Fibroblast of gingiva (primary cell): ENCODE measurements at places on chromosomes 1 and 21.

DNA sequence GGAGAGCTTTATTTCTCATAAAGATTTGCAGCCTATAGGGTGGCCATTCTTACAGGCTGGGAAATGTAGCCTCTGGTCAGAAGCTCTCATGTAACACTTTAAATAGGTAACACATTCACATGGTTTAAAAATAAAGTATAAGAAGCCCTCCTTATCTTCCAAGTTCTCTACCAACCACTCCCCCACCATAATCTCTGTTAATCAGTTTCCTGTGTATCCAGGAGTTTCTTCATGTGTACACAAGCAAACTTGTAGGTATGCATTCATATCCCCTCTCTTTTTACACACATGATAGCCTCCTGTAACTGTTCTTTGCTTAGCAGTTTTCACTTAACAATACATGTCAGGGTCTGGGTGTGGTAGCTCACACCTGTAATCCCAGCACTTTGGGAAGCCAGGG lies 4.9 kb upstream of the STMN1 start:
- no peak for DNase-seq

DNA sequence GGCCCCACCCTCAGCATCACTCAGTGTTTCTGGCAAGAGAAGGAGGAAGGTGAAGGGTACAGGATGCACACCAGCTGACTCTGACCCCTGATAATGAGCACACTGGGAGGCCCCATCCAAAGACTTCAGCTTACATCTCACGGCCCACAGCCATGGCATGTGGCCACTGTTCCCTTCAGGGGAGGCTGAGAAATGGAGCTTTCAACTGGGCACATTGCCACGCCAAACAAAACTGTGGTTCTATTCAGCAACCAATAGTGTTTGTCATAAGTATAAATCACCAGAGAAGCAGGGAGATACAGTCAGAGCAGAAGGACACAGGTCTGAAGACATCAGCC lies 12.7 kb upstream of the TRAF3IP3 start:
- DNase-seq, result peak; percentile 73

GRCh38 chr1:59568158-59568935 lies 246.4 kb upstream of the HOOK1 start:
- peak; percentile 9 for DNase-seq

DNA sequence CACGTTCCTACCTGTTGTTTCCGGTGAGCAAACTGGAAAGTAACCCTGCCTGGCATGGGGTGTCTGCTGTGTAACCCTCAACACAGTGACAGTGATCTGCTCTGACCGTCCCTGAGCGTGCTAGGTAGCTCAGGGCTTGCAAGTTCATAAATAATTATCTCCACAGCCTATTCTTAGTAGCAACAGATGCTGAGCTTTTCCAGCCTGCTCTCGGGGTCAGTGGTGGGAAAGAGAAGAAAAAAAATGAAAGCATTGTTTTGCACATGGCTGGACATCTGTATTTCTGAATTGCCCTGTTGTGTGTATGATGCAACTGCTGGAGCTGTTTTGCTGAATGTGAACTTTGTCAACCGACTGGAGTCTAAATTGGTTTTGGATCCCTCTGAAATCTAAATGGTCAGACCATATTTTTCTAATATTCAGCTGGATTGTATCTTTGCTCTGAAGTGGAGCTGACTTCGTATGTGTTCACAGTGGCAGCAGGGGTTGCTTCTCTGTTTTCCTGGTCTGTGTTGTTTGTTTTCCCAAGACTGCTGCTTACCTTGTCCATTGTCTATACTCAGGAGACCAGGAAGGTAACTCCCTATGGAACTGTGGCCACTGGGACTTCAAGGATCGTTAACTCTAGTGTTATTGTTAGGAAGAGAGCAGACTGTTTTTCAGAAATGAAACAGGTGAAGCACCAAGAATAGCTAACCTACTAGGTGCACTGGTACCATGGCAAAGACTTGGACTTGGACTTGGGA lies 27.0 kb downstream of the TGFB2 start:
- DNase-seq, result peak; percentile 84

GRCh38 chr1:183622013-183622412 lies 13.6 kb downstream of the ARPC5 start:
- DNase-seq, result no peak

DNA sequence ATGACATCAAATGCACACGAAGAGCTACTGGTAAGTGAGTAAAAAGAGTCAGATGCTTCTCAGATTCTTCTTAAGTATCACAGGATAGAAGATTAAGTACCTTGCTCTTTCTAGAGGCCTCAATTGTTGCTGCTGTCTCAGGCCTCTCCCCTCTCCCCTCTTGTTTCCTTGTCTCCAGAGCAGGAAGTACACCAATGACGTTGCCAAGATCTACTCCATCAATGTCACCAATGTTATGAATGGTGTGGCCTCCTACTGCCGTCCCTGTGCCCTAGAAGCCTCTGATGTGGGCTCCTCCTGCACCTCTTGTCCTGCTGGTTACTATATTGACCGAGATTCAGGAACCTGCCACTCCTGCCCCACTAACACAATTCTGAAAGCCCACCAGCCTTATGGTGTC lies 21.3 kb upstream of the SARS1 start:
- no peak for DNase-seq

GRCh38 chr1:227929751-227930472 lies 17.8 kb downstream of the WNT9A start:
- DNase-seq, result no peak

GRCh38 chr21:36419996-36420395 lies 34.8 kb downstream of the CHAF1B start:
- DNase-seq, result peak; percentile 83

- DNase-seq, result no peak
These were observed 5.3 kb downstream of the IGSF9 start for GRCh38 chr1:159940006-159940620.

DNA sequence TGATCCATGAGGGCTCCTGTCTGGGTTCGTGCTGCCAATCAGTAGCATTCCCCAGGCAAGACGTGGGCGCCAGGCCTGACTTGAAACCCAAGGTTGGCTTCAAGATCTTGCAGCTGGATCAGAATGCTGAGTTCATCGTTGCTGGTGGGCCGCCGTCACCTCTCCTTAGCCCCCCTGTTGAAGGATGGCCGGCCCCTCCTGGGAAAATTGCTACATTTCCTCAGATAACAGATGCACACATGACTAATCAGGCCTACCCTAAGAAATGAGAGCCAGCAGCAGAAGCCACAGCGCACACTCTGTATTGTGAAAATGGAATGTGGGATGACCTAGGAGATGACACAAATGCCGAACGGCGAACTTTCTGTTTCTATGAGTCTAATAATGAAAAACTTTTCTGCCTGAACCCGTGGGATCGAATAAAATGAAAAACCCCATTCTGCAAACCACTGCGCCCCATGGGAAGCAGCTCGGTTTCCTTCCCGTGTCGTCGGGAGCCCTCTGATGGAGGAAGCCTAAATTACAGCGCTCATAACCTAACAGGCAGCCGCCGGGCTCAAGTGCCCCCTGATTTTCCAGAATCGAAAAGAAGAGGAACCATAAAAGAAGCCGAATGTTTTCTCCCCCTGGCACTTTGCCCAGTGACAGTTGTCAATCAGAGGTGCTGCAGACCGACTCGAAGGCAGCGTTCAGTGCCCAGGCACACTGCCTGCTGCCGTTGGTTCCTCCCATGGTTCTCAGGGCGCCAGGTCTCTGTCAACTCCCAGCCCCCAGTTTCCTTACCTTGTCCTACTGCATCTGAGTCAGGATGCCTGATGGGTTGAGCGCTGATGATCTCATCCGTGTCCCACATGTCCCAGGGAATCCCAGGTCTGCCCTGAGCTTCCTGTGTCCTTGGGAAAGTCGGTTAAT lies 38.2 kb upstream of the H6PD start:
- peak; percentile 89 for DNase-seq

GRCh38 chr1:19448491-19449439 lies 36.6 kb downstream of the CAPZB start:
- peak; percentile 97 for DNase-seq

- DNase-seq, result no peak
These were observed 32.2 kb downstream of the BRWD1 start for GRCh38 chr21:39281207-39281606.

- DNase-seq, result peak; percentile 86
These were observed 158.8 kb upstream of the SGIP1 start for GRCh38 chr1:66375125-66375524.

GRCh38 chr1:37055631-37056030 lies 21.3 kb upstream of the GRIK3 start:
- DNase-seq, result no peak

DNA sequence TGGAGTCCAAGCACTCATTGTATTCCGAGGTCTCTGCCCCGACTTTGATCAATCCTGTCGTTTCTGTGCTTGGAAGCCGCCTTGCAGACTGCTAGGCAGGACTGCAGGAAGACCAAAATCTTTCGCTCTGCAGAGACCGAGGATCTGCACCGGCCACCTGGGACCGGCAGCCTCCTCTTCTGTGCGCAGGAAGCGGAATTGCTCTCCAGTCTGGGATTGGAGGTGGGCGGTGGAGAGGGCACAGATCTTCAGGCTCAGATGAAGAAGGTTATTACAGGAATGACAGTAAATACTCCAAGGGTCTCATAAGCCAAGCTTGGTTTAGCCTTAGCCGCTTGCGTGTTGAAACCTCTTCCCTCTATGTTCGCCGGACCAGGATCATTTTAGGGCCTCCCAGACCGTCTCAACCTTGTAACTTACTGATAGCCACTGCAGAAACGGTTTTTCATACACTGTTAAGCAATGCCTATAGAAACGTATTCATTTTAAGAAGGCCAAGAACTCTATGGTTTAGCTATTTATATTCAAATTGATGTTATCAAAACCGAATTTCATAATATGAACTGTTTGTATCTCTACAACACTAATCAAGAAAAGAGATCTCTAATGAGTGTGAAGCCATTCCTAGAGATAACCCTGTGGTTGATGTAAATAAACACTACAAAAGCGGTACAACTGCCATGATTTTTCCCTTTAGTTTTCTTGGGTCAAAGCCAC lies 1.1 kb downstream of the MIA3 start:
- DNase-seq, result peak; percentile 27

DNA sequence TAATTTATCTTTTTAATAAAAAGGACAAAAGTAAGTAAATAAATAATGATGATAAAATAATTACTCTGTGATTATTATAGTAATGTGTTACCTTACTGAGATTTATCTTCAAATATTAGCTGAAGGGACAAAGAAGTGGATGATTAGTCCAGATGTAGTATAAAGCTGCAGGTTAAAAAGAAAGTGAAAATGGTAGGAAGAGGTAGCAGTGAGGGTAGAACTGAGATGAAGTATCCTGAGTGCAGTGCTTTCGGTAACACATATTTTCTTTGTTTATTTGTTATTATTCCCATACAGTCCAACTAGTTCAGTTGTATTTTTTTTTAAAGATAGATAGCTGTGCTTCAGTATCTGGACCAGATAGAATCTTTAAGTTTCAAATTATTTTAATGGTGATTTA lies 1203.5 kb downstream of the NCAM2 start:
- DNase-seq, result no peak

- DNase-seq, result peak; percentile 70
These were observed 9.4 kb downstream of the MORN1 start for GRCh38 chr1:2381741-2382620.

DNA sequence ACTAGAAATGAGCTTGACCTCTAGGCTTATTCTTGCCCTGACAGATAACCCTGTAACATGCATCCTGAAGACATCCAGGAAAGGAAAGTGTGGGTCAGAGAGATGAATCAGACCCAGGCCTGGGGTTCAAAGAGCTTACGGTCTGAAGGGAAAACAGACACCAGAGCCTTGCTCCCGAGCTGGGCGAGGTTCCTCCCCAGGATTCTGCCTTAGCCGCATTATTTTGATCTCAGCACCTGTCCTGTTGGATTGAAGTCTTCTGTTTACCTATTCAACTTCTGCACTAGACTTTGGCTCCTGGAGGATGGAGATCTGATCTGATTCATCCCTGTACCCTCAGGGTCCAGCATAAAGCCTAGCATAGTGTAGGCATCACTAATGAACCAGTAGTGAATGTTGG lies 1.9 kb downstream of the CYP4B1 start:
- DNase-seq, result no peak

- peak; percentile 29 for DNase-seq
These were observed 55.3 kb upstream of the BOLA1 start for GRCh38 chr1:149844101-149844500.

GRCh38 chr21:14064296-14064645 lies 146.5 kb downstream of the LIPI start:
- no peak for DNase-seq

DNA sequence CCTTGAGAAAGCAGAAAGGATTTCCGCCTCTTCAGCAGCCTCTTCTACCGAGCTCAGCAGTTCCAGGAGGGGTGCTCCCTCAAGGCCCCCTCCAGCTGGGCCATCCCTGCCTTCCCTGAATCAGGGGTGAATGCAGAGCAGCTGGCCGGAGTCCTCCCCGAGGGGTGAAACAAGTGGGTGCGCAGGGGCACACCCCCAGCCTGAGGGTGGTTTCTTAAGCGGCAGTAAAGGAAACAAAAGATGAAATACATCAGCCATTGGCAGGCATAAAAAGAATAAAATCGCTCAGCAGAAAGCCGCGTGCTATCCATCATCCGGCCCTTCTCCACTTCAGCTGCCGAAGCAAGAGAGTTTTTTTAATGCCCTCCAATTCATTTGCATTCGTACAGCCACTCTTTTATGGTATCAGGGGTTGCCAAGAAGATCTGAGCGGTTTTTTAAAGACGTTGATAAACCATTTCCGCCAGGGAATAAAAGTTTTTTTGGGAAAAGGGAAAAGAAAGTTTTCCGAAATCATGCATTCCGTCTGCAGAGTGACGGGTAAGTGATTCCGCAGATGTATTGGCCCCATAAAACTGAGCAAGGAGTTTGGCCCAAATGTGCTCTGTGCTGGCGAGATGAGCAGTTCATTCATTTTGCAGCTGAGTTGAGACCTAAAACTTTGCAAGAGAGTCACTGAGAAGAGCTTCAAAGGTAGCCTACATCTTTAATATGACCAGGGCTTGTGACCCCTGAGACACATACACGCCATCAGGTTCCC lies 73.7 kb upstream of the ZC3H12A start:
- DNase-seq, result no peak

- no peak for DNase-seq
These were observed 6.4 kb downstream of the INPP5B start for GRCh38 chr1:37940299-37940947.

GRCh38 chr1:218565377-218565776 lies 220.2 kb downstream of the TGFB2 start:
- no peak for DNase-seq

- DNase-seq, result no peak
These were observed 5.4 kb upstream of the SLAMF9 start for GRCh38 chr1:159959451-159959850.

- no peak for DNase-seq
These were observed 264.5 kb downstream of the RPS6KC1 start for GRCh38 chr1:213315571-213315970.

DNA sequence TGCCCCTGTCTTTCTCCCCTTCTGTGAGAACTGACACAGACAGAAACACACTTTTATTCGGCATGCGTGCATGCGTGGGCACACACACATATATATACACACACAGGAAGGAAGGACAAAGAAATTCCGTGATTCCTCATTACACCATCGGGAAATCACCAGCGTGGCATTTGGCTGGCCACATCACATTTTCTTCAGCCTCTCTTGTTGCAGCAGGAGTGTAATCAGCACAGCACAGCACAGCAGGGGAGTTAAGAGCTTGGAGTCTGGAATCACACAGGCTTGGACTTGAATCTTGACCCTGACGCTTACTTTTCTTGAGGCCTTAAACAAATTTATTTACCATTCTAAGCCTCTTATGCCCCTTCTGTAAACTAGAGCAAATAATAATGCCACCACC lies 45.3 kb upstream of the EPHA8 start:
- peak; percentile 52 for DNase-seq

- DNase-seq, result peak; percentile 61
These were observed 132.9 kb upstream of the DPYD start for GRCh38 chr1:98053471-98054366.

- no peak for DNase-seq
These were observed 14.6 kb upstream of the AHDC1 start for GRCh38 chr1:27618341-27619082.

GRCh38 chr1:93964777-93965200 lies 55.6 kb upstream of the GCLM start:
- no peak for DNase-seq
